Colonic mucosa (tissue), 4 donors: ENCODE measurements at places on chromosomes 6 and 20. TPM values are rescaled to one million over a fixed set of nuclear protein-coding genes. Genes with fewer than 3 reads are reported as not detected.

- no peak for DNase-seq
These were observed 10.8 kb upstream of the ADA start for GRCh38 chr20:44662261-44662660.

DNA sequence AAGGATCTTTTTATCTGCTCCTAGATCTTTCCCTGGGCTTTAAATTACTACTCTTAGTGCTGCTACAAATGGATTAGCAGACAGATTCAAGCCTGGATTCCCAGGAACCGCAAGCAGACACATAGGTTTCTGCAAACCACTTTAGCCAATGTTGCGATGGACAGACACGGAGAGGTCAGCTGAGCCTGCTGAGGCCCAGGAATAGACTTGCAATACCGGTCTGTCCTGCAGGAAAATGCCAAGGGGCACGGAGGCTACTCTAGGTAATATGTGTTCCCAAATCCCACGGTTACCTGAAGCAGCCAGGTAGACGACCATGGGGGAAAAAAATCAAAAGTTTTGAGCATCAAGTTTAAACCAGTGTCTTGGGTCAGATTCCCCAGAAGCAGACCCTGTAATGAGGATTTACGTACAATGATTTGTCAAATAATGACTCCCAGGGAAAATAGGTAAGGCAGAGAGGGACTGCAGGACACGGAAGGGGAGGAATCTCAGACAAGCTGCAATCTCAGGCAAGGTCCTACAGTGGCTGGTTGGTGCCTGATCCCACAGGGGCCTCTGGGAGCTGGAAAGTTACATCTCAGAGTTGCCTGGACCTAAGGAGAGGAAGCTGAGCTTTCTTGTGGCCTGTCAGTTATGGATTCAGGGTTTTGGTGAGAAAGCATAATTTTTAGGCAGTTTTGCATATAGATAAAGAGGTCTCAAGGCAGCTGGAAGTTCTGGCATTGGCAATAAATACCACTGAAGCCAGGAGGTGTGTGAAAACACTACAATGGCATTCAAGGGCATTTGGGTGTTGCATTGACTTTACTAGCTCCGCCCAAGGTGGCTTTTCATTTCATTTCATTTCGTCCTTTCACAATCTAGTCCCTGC lies 12.5 kb downstream of the OTOR start:
- no peak for DNase-seq

The TP53TG5 gene
- 0.40 TPM for total RNA-seq

The SIRPB2 gene
- total RNA-seq: 3.0 TPM

The EPB41L1 gene
- total RNA-seq: 40.3 TPM

The BMP5 gene
- 2.4 TPM for total RNA-seq

The GATA5 gene
- total RNA-seq: 0.10 TPM

The CASS4 gene
- 0.17 TPM for total RNA-seq
